CD4-positive, alpha-beta T cell (primary cell): ENCODE measurements at places on chromosomes 5 and 9. TPM values are rescaled to one million over a fixed set of nuclear protein-coding genes. Genes with fewer than 3 reads are reported as not detected.
A peak's percentile ranks its signal among the peaks of the same experiment; 100 is the strongest.

Gene ENC1
- total RNA-seq, result 39.6 TPM

DNA sequence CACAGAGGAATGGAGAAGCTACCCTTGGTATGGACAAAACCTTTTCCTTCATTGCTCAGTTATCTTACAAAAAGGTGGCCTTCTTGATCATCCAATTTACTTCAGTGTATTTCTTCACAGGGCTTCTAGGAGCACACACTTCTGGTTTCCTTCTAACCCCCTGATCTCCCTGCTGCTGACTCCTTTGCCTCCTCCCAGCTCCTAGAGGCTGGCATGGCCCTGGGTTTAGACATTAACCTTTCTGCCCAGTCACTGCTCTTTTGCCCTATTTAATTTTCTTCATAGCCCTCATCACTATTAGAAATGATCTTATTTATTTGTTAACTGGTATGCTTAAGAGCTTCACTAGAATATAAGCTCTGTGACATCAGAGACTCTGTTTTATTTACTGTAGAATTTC, 63.2 kb downstream of the ANKRD55 start:
- no peaks in the 10 kb centered on the region for H3K4me1 ChIP-seq
- H3K27me3 ChIP-seq, result no peaks in the 10 kb centered on the region
- no peaks in the 10 kb centered on the region for H3K36me3 ChIP-seq
- no peak overlapping the region for H3K27ac ChIP-seq
- no peak overlapping the region for H3K4me3 ChIP-seq

DNA sequence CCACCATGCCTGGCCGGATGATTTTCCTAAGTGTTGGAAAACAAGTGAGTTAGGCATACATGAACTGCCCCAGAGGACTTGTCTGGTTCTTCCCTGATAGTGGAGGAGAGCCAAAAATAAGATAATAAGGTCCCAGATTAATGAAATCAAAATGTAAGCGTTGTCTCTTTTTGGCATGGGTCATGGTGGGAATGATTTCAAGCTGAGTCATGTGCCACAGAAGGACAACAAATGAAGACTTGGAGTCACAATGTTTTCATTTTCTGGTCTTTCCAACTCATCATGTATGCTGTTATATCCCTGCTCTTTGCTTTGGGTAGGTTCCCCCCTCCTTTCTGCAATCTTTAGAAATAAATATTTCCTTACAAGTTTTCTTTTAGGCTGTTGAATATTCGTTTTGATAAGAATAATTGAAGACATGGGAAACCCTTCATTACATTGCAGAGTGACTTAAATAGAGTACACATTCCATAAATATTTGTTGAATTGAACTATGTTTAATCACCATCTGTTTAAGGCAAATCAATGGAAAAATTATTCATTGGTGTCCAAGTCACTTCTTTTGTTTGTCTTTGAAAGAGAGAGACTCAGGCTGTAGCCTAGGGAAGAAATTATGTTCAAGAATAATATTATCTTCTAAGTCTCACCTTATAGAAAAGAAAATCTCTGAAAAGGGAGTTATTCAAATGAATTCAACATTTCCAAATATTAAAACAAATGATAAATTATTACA, 196.3 kb downstream of the CSNK1G3 start:
- H3K36me3 ChIP-seq, result no peaks in the 10 kb centered on the region
- no peak overlapping the region for H3K4me3 ChIP-seq
- H3K27me3 ChIP-seq, result no peaks in the 10 kb centered on the region
- H3K4me1 ChIP-seq, result no peaks in the 10 kb centered on the region

DNA sequence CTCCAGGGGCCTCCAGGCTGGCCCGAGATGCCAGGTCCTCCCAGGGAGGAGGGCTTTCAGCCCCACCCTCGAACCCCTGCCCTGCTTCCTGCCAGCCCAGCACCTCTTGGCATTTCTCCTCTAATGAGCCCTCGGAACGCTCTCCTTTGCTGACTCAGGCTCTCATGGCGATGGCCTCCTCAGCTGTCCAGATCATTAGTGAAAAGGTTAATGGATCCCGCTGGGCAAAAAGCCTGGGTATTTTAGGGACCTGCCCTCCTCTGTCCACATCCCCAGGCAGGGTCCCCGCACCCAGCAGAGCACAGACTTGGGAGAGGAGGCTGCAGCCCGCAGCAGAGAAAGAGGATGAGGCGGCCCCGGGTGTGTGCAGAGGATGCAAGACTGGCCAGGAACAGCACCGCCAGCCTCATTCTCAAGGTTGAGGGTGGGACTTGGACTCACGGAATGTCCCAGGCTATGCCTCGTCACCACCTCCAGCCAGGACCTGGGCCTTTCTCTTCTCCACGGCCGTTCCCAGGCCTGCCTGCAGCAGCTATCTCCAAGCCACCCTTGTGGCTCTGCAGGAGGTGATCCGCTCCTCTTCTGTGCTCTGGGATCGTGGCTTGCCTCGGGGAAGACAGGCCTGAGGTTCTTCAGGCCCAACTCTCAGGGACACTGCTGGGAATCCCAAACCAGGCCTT, 23.0 kb upstream of the ADAMTS2 start:
- H3K4me1 ChIP-seq, result no peaks in the 10 kb centered on the region
- no peak overlapping the region for H3K4me3 ChIP-seq
- H3K36me3 ChIP-seq, result no peaks in the 10 kb centered on the region
- H3K27ac ChIP-seq, result no peak overlapping the region
- DNase-seq, result no peak

Gene TSSK1B
- total RNA-seq, result not detected

GRCh38 chr5:42807722-42808447, 3.8 kb downstream of the SELENOP start:
- no peaks in the 10 kb centered on the region for H3K4me1 ChIP-seq
- no peaks in the 10 kb centered on the region for H3K27me3 ChIP-seq
- H3K36me3 ChIP-seq, result no peaks in the 10 kb centered on the region
- DNase-seq, result no peak

Gene RASEF
- total RNA-seq, result not detected

DNA sequence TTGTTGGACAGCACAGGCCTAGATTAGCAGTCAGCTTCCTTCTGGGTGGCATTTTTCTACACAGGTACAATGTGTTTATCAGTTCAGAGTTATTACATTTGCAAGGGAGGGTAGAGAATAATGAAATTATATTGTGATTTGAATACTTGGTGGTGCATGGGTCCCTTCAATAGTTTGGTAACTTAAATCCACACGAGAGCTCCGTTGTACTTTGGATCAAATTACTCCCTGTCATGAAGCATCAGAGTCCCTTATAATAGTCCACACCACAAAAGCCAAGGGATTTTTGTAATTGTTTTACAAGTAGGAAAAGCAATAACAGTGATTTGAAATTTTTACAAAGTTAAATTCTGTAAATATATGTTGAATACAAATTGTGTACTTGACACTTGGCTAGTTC, 552.4 kb downstream of the PDE4D start:
- no peak for DNase-seq
- no peaks in the 10 kb centered on the region for H3K4me1 ChIP-seq
- H3K27me3 ChIP-seq, result peaks cover 21% of the 10 kb centered on the region
- H3K4me3 ChIP-seq, result no peak overlapping the region
- no peak overlapping the region for H3K27ac ChIP-seq
- no peaks in the 10 kb centered on the region for H3K36me3 ChIP-seq

DNA sequence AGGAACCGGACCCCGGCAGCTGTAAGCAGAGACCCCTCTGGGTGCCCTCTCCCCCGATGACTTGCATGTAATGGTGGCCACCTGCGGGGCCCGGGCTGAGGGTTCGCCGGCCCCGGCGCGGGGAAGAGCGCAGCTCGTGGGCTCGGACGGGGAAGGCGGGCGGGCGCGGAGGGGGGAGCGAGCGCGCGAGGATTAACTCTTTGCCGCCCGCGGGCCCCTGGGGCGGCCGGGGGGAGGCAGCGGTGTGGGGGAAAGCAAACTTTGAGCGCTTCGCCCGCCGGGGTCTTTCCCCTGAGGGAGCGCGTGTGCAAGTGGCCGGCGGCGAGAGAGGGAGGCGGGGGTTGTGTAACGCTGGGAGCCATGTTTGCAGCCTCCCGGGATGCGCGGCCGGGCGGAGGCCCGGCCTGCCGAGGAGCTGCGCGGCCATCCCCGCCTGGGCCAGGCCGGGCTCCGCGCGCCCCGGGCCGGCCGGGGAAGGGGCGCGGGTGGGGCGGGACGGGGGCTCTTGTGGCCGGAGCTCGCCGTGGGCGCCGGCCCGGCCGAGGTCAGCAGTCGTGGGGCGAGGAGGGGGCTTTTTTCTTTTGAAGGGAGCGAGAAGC, 547 bp downstream of the ANP32B start:
- H3K36me3 ChIP-seq, result no peaks in the 10 kb centered on the region
- H3K27me3 ChIP-seq, result no peaks in the 10 kb centered on the region
- H3K27ac ChIP-seq, result peak overlapping the region; percentile 88
- H3K4me3 ChIP-seq, result peak overlapping the region; percentile 78
- DNase-seq, result peak; percentile 47

DNA sequence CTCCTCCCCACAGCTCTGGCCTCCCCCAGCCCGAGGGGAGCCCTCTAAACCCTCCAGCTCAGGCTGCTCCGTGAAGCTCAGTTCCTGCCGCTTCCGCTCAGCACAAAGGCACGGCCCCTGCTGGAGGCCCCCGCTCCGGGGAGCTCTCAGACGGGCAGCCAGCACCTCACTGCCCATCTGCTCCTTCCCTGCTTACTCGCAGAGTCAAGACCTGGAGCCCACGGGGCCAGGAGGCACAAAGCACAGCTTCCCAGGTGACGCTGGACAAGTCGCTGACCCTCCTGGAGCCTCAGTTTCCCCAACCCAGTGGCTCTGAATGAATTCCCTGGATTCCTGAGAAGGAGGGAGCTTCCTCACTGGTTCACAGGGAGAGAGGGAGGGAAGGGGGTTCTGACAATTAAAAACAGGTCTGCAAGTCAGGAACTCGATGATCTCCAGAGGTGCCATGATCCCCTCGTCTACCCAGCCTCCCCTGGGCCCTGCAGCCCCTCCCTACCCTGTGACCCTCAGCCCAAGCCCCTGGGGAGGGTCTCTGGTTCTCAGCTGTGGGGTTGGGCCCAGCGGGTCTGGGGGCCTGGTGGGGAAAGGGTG, 36.2 kb downstream of the VAV2 start:
- H3K4me1 ChIP-seq, result peaks cover 27% of the 10 kb centered on the region
- peak overlapping the region; percentile 20 for H3K4me3 ChIP-seq
- peak; percentile 51 for DNase-seq
- H3K27ac ChIP-seq, result peak overlapping the region; percentile 15
- no peaks in the 10 kb centered on the region for H3K27me3 ChIP-seq
- no peaks in the 10 kb centered on the region for H3K36me3 ChIP-seq

Gene GKAP1
- total RNA-seq, result 7.3 TPM

Gene HRH2
- total RNA-seq, result 2.9 TPM

GRCh38 chr5:136064510-136064909, 35.7 kb downstream of the TGFBI start:
- no peak overlapping the region for H3K27ac ChIP-seq
- no peak overlapping the region for H3K4me3 ChIP-seq
- no peaks in the 10 kb centered on the region for H3K27me3 ChIP-seq

Gene IDNK
- 5.6 TPM for total RNA-seq
